ENCODE measurements at places on chromosomes 2 and 18. TPM values are rescaled to one million over a fixed set of nuclear protein-coding genes. Genes with fewer than 3 reads are reported as not detected.

- peaks cover 57% of the 10 kb centered on the region for H3K27me3 ChIP-seq
- peak overlapping the region; percentile 74 for H3K4me3 ChIP-seq
- DNase-seq: no peak
Observed at GRCh38 chr2:42792087-42792582, 248 bp downstream of the HAAO start.

DNA sequence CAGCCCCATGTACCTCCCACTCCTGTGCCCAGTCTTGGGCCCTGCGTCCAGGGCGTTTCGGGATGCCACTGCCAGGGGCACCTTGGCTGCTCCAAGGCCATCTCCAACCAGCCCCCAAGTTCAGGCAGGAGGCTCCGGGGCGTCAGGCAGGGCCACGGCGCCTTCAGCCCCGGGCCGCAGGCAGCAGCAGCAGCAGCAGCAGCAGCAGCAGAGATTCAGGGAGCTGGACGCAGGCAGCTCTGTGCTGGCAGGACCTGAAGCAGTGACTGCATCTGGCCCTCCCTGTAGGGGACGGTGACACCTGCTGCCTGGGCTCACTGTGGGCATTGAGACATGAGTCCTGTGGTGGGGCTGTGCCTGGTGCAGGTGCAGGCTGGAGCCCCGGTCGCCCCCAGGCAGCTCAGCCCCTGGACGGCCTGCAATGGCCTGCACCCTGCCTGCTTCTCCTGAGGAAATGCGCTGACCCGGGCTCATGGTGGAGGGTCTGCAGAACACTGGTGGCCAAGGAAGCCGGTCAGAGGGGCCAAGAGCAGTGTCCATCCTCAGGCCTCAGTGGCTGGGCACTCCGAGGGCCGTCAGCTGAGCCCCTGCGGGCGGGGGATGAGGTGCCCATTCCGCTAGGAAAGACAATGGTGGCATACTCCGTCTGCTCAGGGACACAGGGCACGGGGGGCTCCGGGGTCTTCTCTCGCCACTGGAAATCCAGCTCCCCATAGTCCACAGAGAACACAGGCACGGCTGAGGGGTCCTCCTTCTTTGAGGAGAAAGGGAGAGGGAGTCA, 8.0 kb downstream of the PDCD1 start:
- no peak overlapping the region for H3K27ac ChIP-seq
- H3K27me3 ChIP-seq: no peaks in the 10 kb centered on the region
- H3K4me1 ChIP-seq: peaks cover 17% of the 10 kb centered on the region
- no peak overlapping the region for H3K4me3 ChIP-seq
- no peaks in the 10 kb centered on the region for H3K36me3 ChIP-seq
- DNase-seq: no peak

DNA sequence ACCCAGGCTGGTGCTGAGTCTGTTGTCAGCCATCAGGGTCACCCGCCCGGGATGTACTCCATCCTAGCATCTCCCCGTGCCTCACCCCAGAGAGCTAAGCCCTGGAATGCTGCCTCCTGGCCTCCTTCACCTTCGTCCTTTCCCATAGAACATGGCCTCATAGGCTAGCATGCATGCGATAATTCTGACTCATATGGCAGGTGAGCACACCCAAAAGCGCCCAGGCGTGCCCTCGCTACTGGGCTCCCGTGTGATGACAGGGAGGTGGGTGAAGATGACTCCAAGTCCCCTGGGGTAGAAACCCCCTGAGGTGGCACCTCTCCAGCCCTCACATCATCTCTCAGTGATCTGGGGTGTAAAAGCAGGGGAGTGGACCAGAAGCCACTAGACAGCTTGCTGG, 7.3 kb downstream of the SPR start:
- no peak for DNase-seq
- peaks cover 22% of the 10 kb centered on the region for H3K36me3 ChIP-seq
- peaks cover 26% of the 10 kb centered on the region for H3K4me1 ChIP-seq
- H3K27me3 ChIP-seq: peaks cover 54% of the 10 kb centered on the region
- H3K27ac ChIP-seq: no peak overlapping the region
- no peak overlapping the region for H3K4me3 ChIP-seq

GRCh38 chr2:145416640-145417039, 896.7 kb upstream of the ZEB2 start:
- no peak overlapping the region for H3K4me3 ChIP-seq
- no peak for DNase-seq
- no peaks in the 10 kb centered on the region for H3K36me3 ChIP-seq

- peak overlapping the region; percentile 61 for H3K27ac ChIP-seq
- DNase-seq: no peak
- peaks cover 16% of the 10 kb centered on the region for H3K4me1 ChIP-seq
- H3K27me3 ChIP-seq: no peaks in the 10 kb centered on the region
Observed at GRCh38 chr2:161078211-161078539, 82.1 kb upstream of the TANK start.

The TNS1 gene
- total RNA-seq: 828 TPM

The TFPI gene
- 19.0 TPM for total RNA-seq

The FAP gene
- total RNA-seq: 0.71 TPM

The PPP3R1 gene
- 34.6 TPM for total RNA-seq

Measured in left ventricle myocardium inferior (tissue), 1 donor.